ENCODE measurements at places on chromosomes 12 and 14.

- no peak for DNase-seq
Measured at GRCh38 chr12:98149270-98149669, 366.1 kb upstream of the TMPO start.

- DNase-seq: no peak
Measured at GRCh38 chr12:108285016-108285415, 54.1 kb downstream of the CMKLR1 start.

- DNase-seq: peak; percentile 5
Measured at GRCh38 chr14:71985538-71986189, 53.4 kb downstream of the RGS6 start.

GRCh38 chr12:8916154-8916553, 1.8 kb downstream of the PHC1 start:
- no peak for DNase-seq
